Upper lobe of left lung (tissue), 6 donors: ENCODE measurements at places on chromosomes 11 and 22. TPM values are rescaled to one million over a fixed set of nuclear protein-coding genes. Genes with fewer than 3 reads are reported as not detected.

DNA sequence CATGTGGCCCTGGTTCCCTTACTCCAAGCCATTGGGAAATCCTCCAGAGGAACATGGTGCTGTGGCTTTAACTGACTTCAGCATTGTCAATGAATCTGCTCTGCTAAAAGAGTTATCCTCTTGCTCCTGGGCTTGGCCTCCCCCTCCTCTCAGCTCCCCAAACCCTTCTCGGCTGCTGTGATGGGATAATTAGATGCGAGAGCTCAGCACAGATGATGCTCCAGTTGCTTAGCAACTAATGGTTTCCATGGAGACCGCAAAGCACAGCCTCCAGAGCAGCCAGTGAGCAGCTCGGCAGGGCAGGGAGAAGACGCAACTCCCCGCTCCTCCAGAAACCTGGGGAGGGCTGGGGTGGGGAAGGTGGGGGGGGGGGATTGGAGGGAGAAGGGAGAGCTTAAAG, 2.8 kb upstream of the UPK2 start:
- H3K27ac ChIP-seq, result no peak overlapping the region
- no peak for DNase-seq
- H3K27me3 ChIP-seq, result no peaks in the 10 kb centered on the region
- no peaks in the 10 kb centered on the region for H3K4me1 ChIP-seq
- H3K4me3 ChIP-seq, result no peak overlapping the region
- no peaks in the 10 kb centered on the region for H3K36me3 ChIP-seq

- H3K36me3 ChIP-seq, result no peaks in the 10 kb centered on the region
- H3K27ac ChIP-seq, result peak overlapping the region; percentile 88
- peak; percentile 94 for DNase-seq
- no peaks in the 10 kb centered on the region for H3K27me3 ChIP-seq
These were observed 13.8 kb downstream of the PHLDB1 start for GRCh38 chr11:118621071-118621783.

DNA sequence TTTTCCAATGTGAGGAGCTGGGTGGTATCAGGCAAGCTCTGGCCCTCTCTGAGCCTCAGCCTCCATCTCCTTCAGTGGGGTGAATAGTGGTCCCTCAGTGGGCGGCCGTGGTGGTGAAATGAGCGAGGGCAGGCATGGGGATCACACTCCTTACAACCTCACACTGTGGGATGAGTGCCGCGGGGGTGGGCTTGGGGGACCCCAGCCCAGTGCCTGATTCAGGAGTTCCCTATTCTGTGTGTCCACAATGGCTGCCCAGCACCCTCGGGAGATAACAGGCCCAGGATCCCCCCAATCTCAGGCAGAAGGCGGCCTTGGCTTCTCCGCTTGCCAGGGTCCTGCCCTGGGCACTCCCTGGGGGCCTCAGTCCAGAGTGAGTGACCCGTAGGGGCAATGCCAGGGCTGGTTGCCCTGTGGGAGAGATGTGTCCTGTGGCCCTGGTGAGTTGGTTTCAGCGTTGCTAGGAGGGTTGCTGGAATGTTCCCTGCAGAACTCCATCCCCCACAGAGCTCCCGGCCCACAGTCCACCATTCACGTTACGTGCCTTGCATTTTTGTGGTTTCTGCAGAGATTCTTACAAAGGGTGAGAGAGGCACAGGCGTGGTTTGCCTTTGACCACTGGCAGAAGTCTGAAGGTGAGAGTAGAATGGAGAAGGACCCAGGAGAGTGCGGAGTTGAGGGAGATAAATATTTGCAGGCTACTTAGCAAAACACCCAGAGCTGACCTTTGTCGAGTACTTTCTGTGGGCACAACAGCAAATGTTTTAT, 2.9 kb downstream of the ALDH3B1 start:
- DNase-seq, result no peak
- no peak overlapping the region for H3K4me3 ChIP-seq
- peaks cover 4% of the 10 kb centered on the region for H3K36me3 ChIP-seq
- peaks cover 80% of the 10 kb centered on the region for H3K4me1 ChIP-seq

GRCh38 chr22:40499209-40499623, 128.8 kb downstream of the SGSM3 start:
- H3K27me3 ChIP-seq, result no peaks in the 10 kb centered on the region
- H3K4me3 ChIP-seq, result no peak overlapping the region
- DNase-seq, result peak; percentile 28
- peak overlapping the region; percentile 8 for H3K27ac ChIP-seq
- H3K4me1 ChIP-seq, result peaks cover 18% of the 10 kb centered on the region

- H3K4me1 ChIP-seq, result peaks cover 76% of the 10 kb centered on the region
- H3K27ac ChIP-seq, result peak overlapping the region; percentile 98
- H3K36me3 ChIP-seq, result no peaks in the 10 kb centered on the region
- H3K4me3 ChIP-seq, result no peak overlapping the region
- DNase-seq, result no peak
These were observed 3.8 kb downstream of the USP47 start for GRCh38 chr11:11845551-11845950.

Gene FAM180B
- not detected for total RNA-seq

Gene LGALS12
- total RNA-seq, result 0.61 TPM

GRCh38 chr11:13486926-13487660, 8.7 kb downstream of the PTH start:
- peak; percentile 87 for DNase-seq
- no peaks in the 10 kb centered on the region for H3K27me3 ChIP-seq
- no peaks in the 10 kb centered on the region for H3K4me1 ChIP-seq
- H3K4me3 ChIP-seq, result peak overlapping the region; percentile 1
- H3K36me3 ChIP-seq, result no peaks in the 10 kb centered on the region

Gene ACTN3
- total RNA-seq, result not detected

- H3K27me3 ChIP-seq, result no peaks in the 10 kb centered on the region
- peaks cover 64% of the 10 kb centered on the region for H3K4me1 ChIP-seq
- peak overlapping the region; percentile 83 for H3K27ac ChIP-seq
- DNase-seq, result no peak
- no peaks in the 10 kb centered on the region for H3K36me3 ChIP-seq
These were observed 62.6 kb upstream of the PTPRJ start for GRCh38 chr11:47917599-47918369.

GRCh38 chr11:45518141-45518832, 147.1 kb downstream of the CHST1 start:
- no peak overlapping the region for H3K27ac ChIP-seq
- H3K4me1 ChIP-seq, result no peaks in the 10 kb centered on the region

DNA sequence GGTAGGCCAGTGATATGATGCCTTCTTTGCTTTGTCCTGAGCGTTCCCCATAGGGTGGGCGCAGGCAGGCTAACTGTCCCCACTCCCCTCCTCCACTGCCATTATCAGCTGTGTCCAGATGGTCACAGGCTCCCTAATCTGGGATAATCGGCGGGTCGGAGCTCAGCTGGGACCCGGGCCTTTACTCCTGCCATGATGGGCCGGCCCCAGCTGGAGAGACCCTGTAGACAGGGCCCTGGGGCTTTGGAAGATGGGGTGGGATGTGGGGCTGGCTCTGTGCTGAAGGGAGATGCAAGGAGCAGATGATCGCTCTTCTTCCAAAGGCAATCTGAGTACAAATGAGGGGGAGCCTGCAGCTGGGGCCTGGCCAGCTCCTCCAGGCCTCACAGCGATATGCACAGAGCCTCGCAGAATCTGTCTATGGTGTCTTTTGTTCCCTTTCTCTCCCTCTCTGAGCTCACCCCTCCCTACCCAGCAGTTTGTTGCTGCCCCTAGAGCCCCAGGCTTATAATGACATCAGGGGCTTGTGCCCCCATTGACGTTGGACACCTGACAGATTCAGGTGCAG, 11.9 kb downstream of the KLHL35 start:
- H3K4me3 ChIP-seq, result no peak overlapping the region
- H3K27me3 ChIP-seq, result no peaks in the 10 kb centered on the region
- H3K27ac ChIP-seq, result peak overlapping the region; percentile 69
- no peak for DNase-seq
- peaks cover 21% of the 10 kb centered on the region for H3K4me1 ChIP-seq
- H3K36me3 ChIP-seq, result no peaks in the 10 kb centered on the region

Gene PACSIN2
- 177 TPM for total RNA-seq

Gene SAA1
- total RNA-seq, result 24.1 TPM

Gene FAM118A
- 20.5 TPM for total RNA-seq

DNA sequence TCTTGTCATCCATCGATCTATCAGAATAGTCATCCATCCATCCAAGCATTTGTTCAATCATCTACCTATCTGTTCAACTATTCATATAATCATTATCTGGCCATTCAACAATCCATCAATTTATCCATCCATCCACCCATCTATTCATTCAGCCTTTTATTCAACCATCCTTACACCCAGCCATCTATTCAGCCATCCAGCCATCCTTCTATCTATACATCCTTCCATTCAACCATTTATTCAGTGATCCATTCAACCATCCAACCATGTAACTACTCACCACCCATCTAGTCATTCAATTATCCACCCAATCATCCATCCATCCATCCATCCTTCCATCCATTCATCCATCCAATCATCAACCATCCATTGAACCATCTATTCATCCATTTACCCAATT, 106.8 kb downstream of the CEP164 start:
- no peak overlapping the region for H3K4me3 ChIP-seq
- no peaks in the 10 kb centered on the region for H3K4me1 ChIP-seq
- H3K27ac ChIP-seq, result no peak overlapping the region
- no peaks in the 10 kb centered on the region for H3K36me3 ChIP-seq

DNA sequence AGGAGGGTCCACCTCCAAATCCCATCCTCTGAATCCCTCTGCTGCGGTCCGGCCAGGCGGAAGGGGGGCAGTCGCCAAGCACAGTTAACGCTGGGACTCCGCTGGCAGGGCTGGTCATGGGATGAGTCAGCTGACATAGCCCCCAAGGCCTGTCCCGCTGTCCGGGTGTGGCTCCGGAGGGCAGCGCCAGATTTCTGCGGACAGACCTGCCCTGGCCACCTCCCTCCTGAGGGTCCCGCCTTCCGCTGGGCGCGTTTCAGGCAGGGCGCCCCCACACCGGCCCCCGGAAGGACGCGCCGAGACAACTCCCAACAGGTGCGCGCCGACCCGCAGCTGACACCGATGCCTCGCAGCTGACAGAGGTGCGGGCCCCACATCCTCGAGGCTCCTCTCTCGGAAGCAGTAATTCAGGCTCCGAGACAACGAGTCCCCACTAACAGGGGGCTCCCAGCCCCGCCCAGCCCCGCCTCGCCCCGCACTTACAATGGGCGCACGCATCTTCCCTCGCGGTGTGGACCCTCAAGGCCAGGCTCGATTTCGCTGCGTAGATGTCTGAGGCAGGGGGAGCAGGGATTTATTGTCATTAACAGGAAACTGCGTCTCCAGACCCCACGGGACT, 607 bp downstream of the PLAAT3 start:
- H3K27ac ChIP-seq, result peak overlapping the region; percentile 90
- H3K4me1 ChIP-seq, result peaks cover 26% of the 10 kb centered on the region
- peak; percentile 71 for DNase-seq
- H3K27me3 ChIP-seq, result no peaks in the 10 kb centered on the region
- peak overlapping the region; percentile 80 for H3K4me3 ChIP-seq
- H3K36me3 ChIP-seq, result no peaks in the 10 kb centered on the region

DNA sequence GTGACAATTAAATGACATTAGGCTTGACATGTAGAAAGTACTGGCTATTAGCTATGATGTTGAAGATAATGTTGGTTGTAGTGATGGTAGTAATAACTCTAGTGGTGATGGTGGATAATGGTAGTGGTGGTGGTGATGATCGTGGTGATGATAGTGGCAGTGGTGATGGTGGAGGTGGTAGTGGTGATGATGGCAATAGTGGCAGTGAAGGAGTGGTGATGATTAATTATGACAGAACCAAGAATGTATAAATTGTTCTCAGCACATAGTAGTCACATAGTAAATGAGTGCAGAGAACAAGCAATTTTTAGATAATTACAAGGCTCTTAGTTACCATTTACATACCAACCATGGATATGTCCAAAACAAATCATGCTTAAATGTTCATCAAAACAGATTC, 5.3 kb upstream of the CD44 start:
- H3K4me3 ChIP-seq, result no peak overlapping the region
- H3K27me3 ChIP-seq, result no peaks in the 10 kb centered on the region
- no peaks in the 10 kb centered on the region for H3K36me3 ChIP-seq
- H3K4me1 ChIP-seq, result peaks cover 6% of the 10 kb centered on the region
- no peak overlapping the region for H3K27ac ChIP-seq

Gene SNX32
- 0.69 TPM for total RNA-seq

- DNase-seq, result no peak
- H3K27me3 ChIP-seq, result peaks cover 28% of the 10 kb centered on the region
- H3K4me1 ChIP-seq, result peaks cover 48% of the 10 kb centered on the region
- H3K4me3 ChIP-seq, result peak overlapping the region; percentile 20
- H3K27ac ChIP-seq, result no peak overlapping the region
These were observed 11.9 kb downstream of the SCARF2 start for GRCh38 chr22:20425566-20426258.

Gene UVRAG
- 29.2 TPM for total RNA-seq

DNA sequence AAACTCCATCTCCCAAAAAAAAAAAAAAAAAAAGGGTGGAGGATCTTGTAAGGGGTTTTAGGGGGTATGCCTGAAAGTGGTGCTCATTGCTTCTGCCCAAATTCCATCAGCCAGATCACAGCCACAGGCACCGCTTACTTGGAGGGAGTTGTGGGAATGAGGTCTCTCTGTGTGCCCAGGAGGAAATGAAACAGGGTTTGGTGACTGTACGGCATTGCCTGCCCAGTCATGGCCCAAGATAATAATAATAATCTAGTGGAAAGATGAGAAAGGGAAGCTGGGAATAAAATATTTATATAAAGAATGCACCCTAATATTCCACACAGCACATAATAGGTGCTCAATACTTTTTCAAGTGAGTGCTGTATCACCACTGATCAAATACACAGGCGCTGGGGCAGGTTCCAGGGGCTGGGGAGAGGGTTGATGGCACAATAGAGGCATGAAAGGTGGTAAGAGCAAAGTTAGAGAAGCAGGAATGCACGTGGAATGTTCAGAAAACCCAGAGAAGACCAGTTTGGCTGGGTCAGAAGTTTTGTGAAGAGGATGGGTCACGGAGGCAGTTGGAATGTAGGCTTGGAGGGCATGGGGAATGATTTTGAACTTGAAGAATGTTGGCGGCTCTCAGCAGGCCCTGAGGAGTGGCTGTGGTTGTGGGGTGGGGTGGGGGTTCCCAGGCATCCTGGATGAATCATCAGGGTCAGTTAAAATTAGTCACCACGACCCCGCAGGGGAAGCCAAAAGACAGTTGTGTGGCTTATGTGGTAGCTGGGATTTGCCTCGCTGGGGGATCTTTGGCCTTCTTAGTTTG, 12.5 kb upstream of the MB start:
- peaks cover 11% of the 10 kb centered on the region for H3K4me1 ChIP-seq
- no peaks in the 10 kb centered on the region for H3K27me3 ChIP-seq
- no peak for DNase-seq
- peak overlapping the region; percentile 69 for H3K27ac ChIP-seq

GRCh38 chr22:18109410-18110193, 1.0 kb upstream of the TUBA8 start:
- no peak overlapping the region for H3K4me3 ChIP-seq
- H3K27me3 ChIP-seq, result peaks cover 16% of the 10 kb centered on the region
- no peak for DNase-seq
- H3K27ac ChIP-seq, result no peak overlapping the region
- peaks cover 36% of the 10 kb centered on the region for H3K4me1 ChIP-seq

- H3K4me3 ChIP-seq, result no peak overlapping the region
- no peak overlapping the region for H3K27ac ChIP-seq
- H3K27me3 ChIP-seq, result no peaks in the 10 kb centered on the region
- no peaks in the 10 kb centered on the region for H3K36me3 ChIP-seq
- no peak for DNase-seq
- H3K4me1 ChIP-seq, result peaks cover 13% of the 10 kb centered on the region
These were observed 71.4 kb downstream of the NAT10 start for GRCh38 chr11:34176751-34177209.

Gene KIAA1671
- 57.7 TPM for total RNA-seq
